ENCODE measurements at places on chromosomes 6 and 20.

DNA sequence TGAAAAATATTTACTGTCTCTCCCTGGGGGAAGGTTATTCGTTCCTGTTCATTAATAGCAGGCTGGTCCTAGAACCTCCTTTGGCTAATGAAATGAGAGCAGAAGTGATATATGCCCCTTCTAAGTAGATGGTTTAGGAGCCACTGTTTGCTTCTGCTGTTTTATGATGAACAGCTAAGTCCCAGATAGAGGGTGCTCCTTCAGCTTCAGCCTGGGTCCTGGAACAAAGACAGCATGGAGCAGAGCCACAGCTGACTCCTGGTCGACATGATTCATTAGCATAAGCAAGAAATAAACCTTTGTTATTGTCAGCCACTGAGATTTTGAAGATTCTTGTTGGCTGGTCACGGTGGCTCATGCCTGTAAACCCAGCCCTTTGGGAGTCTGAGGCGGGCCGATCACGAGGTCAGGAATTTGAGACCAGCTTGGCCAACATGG, 47.8 kb upstream of the ARMC2 start:
- DNase-seq, result no peak

DNA sequence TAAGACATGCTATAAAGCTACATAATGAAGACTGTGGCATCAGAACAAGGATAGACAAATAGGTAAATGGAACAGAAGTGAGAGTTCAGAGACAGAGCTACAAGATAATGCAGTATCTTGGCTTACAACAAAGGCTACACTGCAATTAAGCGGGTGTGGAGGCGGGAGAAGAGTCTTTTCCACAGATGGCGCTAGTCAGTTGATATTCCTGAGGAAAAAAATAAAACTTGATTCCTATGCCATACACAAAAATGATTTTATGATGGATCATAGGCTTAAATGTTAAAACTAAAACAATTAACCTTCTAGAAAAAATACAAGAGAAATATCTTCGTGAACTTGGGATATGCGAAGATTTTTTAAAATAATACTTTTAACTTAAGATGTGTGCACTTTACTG, 31.0 kb downstream of the RIN2 start:
- no peak for DNase-seq

GRCh38 chr6:39439342-39440038, 117.0 kb upstream of the KCNK16 start:
- no peak for DNase-seq

DNA sequence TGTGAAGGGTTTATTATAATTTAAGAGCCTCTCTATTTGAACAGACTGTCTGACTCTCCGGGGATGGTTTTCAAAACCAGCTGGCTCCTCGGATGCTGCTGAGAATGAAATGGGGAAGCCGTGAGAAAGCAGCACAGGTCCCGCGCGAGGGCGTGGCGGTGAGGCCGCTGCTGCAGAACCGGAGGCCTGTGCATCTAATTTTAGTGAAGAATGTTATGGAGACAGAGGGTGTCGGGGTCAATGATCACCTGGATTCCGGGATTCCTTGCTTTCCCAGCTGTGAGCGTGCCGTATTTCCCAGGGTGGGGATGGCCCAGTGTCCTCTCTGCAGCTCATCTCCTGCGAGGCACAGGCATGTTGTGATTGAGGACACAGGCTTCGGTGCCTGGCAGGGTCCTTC, 348.0 kb downstream of the CDH4 start:
- no peak for DNase-seq

- DNase-seq, result no peak
Observed at GRCh38 chr6:158536891-158537798, 22.7 kb upstream of the TMEM181 start.

- DNase-seq, result no peak
Observed at GRCh38 chr6:135488023-135488422, 9.5 kb downstream of the AHI1 start.

GRCh38 chr6:108222504-108222903, 38.3 kb downstream of the SNX3 start:
- DNase-seq, result no peak

GRCh38 chr6:158773581-158774449, 45.4 kb downstream of the EZR start:
- DNase-seq, result no peak

DNA sequence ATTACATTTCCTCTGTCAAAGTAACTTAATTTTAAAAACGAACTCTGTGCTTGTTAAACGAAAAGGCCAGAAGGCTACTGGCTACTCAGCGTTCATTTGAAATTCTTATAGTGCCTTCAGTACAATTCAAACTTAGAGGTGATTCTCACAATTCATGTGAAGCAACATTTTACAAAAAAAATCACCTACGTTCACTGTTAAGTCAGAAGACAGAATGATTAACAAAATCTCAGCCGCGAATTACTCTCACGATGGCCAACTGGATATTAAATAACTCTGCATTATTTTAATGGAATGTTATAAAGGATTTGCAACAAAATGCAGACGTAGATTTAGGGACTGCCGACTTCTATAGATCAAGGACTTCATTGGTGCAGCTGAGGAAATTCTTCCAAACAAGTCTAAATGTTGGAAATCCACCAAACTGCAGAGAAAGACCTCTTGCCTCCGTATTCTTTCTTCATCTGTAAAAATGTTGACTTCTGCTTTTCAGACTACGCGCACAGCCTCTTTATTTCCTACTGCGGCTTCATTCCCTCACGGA, 1.6 kb upstream of the QKI start:
- DNase-seq, result no peak

DNA sequence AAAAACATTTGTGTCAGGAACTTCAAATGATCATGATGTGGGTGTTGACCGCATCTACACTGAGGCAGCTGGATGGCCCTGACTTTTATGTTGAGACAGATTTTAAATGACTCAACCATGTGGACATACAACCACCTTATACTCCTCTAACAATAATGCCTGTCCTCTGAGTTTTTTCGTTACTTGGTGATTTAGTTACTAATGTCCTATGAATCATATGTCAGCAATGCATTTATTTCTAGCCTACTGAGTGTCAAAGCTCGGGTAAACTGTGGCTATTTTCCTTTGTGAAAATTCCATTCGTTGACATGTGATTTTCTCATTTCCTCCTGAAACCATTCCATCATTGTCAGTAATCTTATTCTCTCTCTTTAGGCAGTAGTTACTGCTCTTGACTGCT, 38.9 kb upstream of the NKX2-4 start:
- DNase-seq, result no peak

GRCh38 chr6:73656531-73657145, 2.8 kb upstream of the SLC17A5 start:
- no peak for DNase-seq

GRCh38 chr6:161750686-161751085, 476.8 kb upstream of the AGPAT4 start:
- no peak for DNase-seq

DNA sequence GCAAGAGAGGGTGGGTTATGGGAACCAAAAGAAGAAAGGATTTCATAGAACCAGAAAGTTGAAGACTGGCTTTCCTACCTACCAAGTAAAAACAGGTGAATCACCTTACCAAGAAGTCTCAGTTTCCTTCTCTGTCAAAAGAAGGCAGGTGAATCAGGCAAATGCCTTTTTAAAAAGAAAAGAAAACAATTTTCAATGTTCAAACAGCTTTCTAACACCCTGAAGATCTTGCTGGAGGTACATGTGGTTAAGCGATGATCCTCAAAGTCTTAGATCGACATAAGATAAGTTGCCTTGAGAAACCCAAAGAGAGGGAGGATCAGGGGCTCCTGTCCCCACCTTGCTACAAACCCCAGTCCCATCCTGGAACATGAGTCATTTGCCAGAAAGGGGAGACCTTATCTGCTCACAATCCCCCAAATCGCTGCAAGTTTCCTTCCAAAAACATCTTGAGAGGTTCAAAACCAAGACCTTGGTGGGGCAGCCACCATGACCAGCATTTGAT, 71.6 kb downstream of the NFATC2 start:
- no peak for DNase-seq

DNA sequence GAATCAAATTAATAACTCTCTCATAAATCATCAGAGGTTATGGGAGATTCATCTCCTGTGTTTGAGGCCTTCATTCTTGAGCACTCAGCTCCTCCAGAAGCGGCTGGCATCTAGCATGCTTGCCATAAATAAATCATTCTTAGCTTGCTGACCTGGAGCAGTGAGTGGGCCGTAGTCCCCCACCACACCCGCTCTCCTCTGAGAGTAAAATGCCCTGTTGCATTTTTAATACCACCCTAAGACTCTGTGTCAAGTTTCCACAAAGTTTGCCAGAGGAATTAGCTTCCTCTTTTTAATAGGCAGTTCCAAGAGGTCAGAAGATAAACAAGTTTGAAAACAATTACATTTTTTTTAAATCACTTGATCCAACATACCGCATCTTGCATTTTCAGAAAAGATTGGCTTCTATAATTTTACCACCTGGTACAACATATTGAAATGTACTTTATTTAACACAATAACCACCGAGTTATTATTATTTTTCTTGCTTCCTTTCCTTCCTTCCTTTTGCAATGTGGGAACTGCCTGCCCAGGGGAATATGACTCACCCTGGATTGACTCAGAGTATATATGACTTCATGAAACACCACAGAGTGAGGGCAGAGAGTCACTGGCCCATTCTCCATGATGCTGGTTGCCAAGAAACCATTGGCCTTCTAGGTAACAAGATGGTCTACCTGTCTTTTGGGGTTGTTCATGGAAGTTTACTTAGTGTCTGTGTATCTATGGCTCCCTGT, 29.4 kb upstream of the CLIC5 start:
- no peak for DNase-seq

DNA sequence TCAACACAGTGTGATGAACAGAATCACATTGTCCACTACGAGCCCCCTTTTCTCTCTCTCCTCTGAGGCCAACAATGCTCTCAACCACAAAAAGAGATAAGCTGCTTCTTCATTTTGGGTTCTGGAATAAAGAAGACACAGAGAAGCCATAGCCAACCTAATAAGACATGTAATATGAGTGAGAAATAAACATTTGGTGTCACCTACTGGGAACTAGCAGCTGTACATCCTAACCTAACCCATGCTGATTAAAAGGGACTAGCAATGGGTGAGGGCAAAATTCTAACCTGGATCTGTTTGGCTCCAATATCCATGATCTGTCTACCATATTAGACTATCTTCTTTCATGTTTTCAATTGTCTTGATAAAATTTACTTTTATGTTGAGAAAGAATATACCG, 369.1 kb upstream of the MARCKS start:
- no peak for DNase-seq

DNA sequence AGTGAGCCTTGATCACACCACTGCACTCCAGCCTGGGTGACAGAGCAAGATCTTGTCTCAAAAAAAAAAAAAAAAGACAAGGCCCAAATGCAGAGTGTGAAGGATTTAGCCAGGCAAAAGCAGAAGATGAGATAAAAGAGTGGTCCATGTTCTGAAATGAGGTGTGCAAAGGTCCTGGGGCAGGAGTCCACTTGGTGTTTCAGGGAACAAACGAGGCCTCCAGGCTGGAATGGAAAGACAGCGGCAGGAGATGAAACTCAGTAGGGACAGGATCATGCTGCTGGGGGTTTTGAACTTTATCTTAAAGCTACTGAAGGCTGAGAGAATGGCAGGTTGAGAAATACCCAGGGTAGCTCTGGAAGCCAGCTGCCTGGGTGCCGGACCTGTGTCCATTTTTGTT, 178.2 kb downstream of the ZMYND8 start:
- DNase-seq, result no peak

- DNase-seq, result no peak
Observed at GRCh38 chr20:17759449-17759848, 59.7 kb downstream of the BANF2 start.

DNA sequence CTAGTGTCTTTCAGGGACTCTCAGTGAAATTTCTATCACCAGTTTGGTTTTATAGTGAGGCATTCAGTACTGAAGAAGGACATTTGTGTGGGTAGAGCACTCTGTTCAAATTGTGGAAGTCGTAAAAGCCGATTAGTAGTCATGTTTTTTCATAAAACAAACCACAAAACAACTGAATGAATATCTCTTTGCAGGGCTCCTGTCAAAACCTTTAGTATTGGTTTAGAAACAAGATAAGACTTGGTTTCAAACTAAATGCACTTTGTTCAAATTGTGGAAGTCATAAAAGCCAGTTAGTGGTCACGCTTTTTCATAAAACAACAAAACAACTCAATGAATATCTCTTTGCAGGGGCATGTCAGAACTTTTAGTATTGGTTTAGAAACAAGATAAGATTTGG, 23.8 kb downstream of the ADGRF4 start:
- no peak for DNase-seq

GRCh38 chr6:82679232-82679631, 315.6 kb downstream of the TPBG start:
- DNase-seq, result no peak

DNA sequence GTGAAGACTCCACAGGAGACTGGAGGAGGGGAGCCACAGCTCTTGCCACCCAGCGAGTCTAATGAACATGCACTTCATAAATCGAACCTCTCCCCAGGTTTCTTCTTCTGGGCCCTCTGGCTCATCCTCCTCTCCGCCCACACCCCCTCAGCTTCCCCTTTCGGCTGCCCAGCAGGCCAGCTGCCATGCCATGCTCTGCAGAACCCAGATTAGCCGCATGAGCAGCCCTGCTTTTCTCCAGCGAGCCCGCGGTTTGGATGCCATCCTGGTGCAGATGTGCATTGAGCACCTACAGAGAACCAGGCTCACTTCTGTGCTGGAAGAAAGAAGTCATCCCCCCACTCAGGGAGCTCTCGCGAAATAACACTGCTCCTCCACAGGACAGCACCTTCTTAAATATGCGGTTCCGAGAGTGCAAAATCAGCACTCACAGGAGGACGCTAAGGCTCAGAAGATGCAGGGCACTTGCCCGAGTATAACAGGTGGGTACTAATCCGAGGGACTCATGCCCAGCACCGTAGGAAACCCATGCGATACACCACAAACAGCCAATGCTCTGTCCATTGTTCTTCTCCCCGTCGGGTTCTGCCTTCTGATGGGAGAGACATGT, 143.0 kb upstream of the THBS2 start:
- DNase-seq, result no peak

DNA sequence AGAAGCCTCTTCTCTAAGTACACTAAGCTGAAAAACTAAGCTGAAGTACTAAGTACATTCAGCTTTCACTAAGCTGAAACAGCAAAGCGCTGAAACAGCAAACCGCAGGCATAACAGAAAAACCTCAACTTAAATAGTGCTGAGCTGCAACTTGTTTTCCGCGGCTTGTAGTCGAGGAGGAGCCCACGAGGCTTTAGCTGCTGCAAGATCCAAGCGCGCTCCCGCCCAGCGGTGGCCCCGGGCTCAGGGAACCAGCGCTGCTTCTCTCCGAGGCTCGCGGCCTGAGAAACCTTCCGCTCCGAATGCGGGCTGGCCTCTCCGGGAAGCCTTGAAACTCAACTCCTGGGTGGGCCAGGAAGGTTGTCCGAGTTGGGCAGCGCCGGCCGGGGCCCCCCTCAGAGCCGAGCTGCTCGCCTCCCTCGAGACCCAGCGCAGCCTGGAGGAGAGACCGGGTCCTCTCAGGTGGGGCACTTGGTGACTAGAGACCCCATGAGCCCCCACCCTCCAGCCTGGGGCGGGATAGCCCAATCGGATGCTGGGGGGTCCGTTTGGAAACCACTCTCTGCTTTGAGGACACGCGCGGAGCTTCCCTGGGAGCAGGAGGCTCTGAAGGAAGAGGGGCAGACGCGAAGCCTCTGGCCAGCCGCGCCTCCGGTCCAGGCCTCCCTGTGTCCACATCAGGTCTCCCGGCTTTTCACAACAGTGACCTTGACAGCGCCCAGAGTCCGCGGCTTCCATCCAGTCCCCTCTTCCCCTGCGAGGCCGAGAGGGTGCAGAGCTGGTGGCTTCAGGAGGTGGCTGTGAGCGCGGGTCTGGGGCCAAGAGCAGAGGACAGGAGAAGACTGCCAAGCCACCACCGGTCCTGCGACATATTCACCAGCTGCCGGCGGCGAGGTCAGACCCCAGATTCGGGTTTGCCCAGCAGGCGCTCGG, 38.1 kb upstream of the HLA-E start:
- DNase-seq, result no peak
